ENCODE measurements at places on chromosomes 2 and 18. TPM values are rescaled to one million over a fixed set of nuclear protein-coding genes. Genes with fewer than 3 reads are reported as not detected.

GRCh38 chr2:6392966-6393365 is 472.7 kb downstream of the CMPK2 start:
- DNase-seq = no peak

DNA sequence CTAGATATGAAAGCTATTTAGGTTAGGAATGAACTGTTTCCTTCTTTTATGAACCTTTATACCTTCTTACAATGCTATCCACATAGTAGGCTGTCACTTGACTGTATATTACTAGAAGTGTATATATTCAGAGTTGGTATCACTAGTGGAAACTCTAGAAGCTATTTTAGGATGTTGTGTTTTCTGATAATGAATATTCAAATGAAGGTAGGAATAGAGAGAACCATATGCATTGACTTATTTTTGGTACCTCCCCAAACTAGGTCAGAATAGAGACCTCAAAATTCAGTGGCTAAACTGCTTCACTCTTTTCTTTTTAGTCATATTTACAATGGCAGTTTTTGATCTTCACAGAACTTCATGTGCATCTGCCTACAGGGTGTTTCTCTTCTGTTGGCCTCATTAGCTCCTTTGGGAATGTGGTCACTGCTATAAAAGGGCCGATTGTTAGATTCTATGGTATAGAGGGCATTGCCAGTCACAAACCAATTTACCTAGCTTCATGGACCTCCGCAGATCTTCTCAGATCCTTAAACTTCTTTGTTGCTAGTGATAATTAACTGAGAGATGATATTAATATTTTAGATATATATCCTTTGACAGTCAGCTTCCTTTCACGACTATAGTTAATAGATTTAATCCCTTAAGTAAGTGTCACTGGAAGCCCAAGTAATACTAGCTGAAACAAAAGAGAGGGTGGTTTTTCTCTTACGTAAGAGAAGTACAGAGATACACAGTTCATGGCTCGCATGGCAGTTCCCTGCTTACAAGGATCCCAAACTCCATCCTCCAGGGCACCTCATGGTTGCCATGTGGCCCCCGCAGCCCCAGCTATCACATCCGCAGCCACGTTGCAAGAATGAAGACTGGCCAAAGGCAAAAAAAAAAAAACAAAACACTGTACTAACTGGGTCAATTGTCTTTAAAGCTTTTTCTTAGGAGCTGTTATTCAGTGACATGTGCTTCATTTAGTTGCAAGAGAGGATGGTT is 61.0 kb downstream of the TSPYL6 start:
- DNase-seq = no peak

DNA sequence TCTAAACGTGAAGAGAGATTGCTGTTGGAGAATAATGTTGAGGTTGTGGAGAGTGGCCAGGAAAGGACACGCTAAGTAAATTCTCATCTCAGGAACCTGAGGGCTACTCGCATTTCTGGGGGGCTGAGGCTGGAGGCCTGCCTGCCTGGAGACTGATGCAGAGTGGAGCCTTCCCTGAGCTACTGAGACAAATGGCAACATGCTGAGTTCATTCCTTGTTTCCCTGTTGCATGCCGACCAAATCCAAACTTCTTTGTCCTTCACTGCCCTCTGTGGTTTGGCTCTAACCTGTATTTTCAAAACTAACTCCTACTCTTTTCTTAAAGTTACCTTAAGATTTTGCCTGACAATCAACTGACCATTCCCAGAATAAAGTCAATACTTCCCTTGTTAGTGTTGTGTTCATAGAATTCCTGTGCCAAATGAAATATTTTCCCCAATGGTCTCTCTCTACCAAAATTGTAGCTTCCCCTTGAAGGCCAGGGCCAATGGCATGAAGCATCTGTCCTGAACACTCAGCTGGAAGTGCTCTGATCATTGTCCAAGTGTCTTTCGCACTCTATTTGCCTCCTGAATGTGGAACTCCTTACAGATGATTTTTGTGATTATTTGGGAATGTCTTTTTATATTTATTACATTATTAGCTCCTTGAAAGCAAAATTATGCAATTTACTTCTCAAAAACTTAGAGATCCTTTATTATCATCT is 1085.6 kb downstream of the SOCS6 start:
- no peak for DNase-seq

DNA sequence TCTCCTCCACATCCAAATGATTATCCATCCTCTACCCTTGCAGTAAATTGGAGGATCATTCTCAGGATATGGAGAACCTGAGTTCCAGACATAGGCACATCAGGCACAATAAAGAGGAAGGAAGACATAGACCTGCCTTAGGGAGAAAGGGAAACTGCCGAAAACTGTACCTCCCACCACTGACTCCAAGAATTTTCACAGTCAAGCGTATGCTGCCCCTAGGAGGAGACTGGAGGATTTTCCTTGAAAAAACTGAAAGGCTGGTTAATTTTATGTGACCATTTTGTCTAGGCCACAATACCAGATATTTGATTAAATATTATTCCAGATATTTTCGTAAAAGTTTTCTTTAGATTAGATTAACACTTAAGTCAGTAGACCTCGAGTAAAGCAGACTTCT is 638.5 kb upstream of the PKDCC start:
- no peak for DNase-seq

Gene CHST10
- 22.1 TPM for total RNA-seq

Gene PMAIP1
- 4.6 TPM for total RNA-seq

All from progenitor cell of endocrine pancreas (in vitro differentiated cells).